ENCODE measurements at places on chromosomes 7 and 10.
A peak's percentile ranks its signal among the peaks of the same experiment; 100 is the strongest.

GRCh38 chr10:86286236-86287109 is 80.1 kb downstream of the GRID1 start:
- no peaks in the 10 kb centered on the region for H3K27me3 ChIP-seq
- DNase-seq: no peak
- no peak overlapping the region for H3K4me3 ChIP-seq
- no peaks in the 10 kb centered on the region for H3K4me1 ChIP-seq

DNA sequence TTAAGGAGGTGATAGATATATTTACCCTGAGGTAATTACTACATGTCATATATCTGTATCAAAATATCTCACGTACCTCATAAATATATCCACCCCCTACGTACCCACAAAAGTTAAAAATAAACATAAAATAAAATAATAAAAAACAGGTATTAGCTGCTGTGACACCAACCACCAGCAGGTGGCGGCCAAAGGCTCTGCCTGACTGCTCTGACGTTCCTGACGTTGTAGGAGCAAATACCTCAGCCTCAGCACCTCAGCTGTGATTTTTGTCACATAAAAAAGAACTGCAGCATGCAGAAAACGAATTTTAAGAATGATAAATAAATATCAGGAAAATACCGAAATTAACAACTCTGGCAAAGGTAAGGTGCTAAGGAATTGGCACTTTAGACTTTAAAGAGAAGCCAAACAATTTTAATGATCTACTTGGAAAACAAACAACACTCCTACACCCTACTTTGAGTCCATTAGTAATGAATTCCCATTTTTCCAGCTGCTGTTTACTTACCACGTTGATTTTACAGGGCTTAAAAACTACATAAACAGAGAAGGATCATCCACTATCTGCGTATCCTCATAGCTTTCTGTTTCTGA is 125.4 kb upstream of the TARP start:
- no peaks in the 10 kb centered on the region for H3K27me3 ChIP-seq
- no peak overlapping the region for H3K4me3 ChIP-seq
- no peaks in the 10 kb centered on the region for H3K36me3 ChIP-seq
- DNase-seq: peak; percentile 37

DNA sequence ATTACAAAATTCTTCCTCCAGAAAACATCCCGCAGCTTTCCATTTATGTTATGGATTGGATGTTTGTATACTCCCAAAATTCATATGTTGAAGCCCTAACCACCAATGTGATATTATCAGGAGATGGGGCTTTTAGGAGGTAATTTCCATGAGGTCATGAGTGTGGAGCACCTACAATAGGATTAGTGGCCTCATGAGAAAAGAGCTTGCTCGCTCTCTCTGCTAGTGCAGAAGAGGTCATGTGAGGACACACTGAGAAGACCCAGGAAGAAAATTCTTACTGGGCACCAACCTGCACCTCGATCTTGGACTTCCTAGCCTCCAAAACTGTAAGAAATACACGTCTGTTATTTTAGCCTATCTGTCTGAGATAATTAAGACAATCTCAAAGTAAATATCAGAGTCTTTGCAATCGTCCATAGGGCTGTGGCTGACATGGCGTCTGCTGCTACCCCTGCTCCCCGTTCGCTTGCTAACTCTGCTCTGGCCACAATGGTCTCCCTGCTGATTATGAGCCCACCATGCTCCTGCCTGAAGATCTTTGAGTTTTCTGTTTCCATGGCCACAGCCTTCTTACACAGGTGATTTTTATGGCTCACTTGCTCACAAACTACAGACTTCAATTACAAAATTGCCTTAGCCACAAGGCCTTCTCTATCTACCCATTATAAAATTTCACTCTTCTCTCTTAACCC is 333.3 kb downstream of the CACNA2D1 start:
- no peaks in the 10 kb centered on the region for H3K36me3 ChIP-seq
- no peaks in the 10 kb centered on the region for H3K4me1 ChIP-seq
- no peak overlapping the region for H3K4me3 ChIP-seq
- no peak overlapping the region for H3K27ac ChIP-seq

- no peaks in the 10 kb centered on the region for H3K27me3 ChIP-seq
- no peak overlapping the region for H3K27ac ChIP-seq
- H3K4me3 ChIP-seq: no peak overlapping the region
- DNase-seq: no peak
- no peaks in the 10 kb centered on the region for H3K4me1 ChIP-seq
Measured at GRCh38 chr10:44393051-44393630, 8.2 kb upstream of the CXCL12 start.

GRCh38 chr10:105037022-105037421 is 395.9 kb downstream of the SORCS3 start:
- no peak overlapping the region for H3K4me3 ChIP-seq
- H3K36me3 ChIP-seq: no peaks in the 10 kb centered on the region
- no peak overlapping the region for H3K27ac ChIP-seq

GRCh38 chr10:101687071-101687658 is 7.8 kb downstream of the FBXW4 start:
- H3K4me1 ChIP-seq: peaks cover 7% of the 10 kb centered on the region
- no peaks in the 10 kb centered on the region for H3K27me3 ChIP-seq
- H3K4me3 ChIP-seq: no peak overlapping the region
- no peak overlapping the region for H3K27ac ChIP-seq
- no peaks in the 10 kb centered on the region for H3K36me3 ChIP-seq
- no peak for DNase-seq

- H3K4me1 ChIP-seq: no peaks in the 10 kb centered on the region
- H3K27ac ChIP-seq: no peak overlapping the region
- no peak overlapping the region for H3K4me3 ChIP-seq
- no peak for DNase-seq
- H3K27me3 ChIP-seq: no peaks in the 10 kb centered on the region
- H3K36me3 ChIP-seq: no peaks in the 10 kb centered on the region
Measured at GRCh38 chr7:126079581-126079980, 1150.0 kb upstream of the POT1 start.

Measured in pancreas (tissue), 10 donors.